ENCODE measurements at places on chromosomes 12 and 14.

DNA sequence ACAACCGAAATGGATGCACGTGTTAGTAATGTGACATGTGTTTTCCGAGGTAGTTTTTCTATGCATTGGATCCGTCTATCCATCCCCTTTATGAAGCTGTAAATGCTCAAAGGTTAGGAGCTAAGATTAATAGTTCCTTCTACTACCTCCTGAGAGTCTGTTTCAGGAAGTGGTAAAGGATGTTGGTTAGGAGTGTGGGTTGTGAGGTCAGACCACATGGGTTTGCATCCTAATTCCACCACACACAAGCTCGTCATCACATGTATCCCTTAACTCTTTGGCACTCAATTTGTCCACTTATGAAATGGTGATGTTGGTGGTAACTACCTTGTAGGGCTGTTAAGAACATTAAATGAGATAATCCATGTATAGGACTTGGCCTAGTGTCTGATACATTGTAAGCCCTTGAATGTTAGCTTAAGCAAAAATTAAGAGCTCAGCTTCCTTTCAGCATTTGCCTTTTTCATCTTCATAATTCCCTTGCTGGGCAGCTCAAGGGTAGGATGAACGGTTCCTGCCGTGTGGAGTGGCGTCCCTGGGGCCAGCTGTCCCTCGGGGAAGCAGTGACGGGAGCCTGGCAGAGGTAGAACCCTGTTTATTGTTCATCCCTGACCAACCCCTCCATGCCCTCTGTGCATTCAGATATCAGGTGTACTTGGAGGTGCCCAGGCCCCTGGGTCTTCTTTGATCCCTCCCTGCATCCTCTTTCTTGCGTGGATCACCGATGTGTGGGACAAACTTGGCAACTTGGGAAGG, 52.3 kb downstream of the TSPAN9 start:
- no peak for DNase-seq

DNA sequence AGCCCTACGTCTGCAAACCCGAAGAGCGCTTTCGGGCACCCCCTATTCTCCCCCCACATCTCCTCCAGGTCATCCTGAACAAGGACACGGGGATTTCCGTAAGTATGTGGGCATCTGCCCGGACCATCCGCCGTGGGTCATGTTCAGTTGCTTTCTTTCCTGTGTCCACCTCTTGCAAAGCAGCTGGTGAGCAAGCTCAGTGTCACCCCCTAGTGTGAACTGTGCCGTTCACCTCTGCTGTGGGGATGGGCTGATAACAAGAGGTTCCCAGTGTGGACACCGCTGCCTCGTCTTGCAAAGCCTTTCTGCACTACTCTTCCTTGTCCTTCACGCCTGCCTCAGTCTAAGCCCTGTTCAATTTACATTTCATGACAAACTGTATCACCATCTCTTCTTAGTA, 8.6 kb downstream of the PRKAB1 start:
- DNase-seq = no peak

GRCh38 chr12:31322801-31323207, 3.1 kb downstream of the SINHCAF start:
- no peak for DNase-seq

DNA sequence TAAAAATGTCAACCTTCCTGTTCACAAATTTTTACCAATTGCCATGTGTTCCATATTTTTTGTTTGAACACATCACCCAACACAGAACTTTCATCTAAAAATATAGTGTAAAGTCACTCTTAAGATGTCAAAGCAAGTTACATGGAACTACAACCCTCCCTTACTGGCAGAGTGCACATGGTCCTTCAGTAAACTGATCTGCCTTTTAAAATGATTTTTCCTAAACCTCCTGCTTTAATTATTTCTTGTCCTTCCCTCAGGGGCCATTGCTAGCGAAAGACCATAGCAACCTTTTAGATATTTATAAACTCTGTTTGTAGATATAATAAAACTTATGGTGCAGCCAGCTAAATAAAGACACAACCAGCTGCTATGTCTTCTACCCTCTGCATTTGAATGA, 255.2 kb upstream of the FAR2 start:
- no peak for DNase-seq

GRCh38 chr12:132475304-132476037, 14.5 kb upstream of the FBRSL1 start:
- DNase-seq = no peak

- no peak for DNase-seq
Observed at GRCh38 chr14:76638841-76639240, 122.4 kb upstream of the VASH1 start.

DNA sequence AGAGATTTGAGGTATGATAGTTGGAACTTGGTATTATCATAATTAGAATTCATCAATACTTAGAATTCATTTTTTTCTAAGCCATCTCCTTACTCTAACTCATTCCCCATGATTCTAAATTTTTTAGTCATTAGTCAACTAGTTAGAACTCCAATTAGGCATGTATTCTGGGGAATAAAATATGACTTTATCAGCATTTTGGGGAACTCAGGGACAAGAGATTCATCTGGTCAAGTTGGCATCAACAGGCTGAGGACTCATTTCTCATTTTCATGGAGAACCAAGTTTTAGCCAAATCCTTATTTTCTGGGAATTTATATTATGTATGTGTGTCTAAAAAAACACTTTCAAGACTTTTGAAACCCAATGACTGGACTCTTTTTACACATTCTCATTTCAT, 29.2 kb downstream of the DIP2B start:
- DNase-seq = no peak

- DNase-seq = no peak
Observed at GRCh38 chr14:49970474-49971147, 77.7 kb downstream of the ARF6 start.

DNA sequence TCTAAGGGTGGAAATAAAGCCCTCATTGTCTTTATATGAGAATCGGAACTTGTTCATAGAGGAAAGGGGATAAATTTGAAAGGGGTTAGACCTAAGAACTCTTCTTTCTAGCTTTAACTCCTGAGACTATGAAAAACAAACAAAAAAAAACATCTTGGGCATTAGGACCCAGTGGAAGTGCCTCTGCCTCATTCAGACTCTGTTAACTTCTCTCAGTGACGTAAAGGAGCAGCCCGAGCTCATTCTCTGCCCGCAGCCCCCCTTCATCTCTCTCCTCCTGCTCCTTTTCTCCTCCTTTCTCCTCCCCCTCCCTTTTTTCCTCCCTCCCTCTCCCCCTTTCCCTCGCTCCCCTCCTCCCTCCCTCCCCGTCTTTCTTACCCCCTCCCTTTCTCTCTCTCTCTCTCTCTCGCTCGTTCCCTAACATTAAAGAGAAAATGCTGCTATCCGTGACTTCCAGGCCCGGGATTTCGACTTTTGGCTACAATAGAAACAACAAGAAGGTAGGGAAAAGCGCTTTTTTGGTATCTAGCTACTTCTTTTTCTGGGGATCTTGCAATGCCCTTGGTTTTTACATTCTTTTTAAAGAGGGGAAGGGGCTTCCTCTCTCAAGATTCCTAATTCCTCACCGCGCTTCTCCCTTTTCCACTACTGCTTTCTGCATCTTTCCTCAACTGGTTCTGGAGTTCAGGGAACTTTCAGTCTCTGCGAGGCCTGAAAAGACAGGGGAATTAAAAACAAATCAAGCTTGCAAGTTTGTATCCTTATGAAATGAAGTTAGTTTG, at the start of gene RBMS2:
TSS of gene RBMS2 (plus strand) at position 231 of the 782 bp plus-strand sequence. CDS start at position 435, 204 bp downstream.
- DNase-seq = peak; percentile 74

GRCh38 chr14:100221533-100222223, 17.3 kb upstream of the YY1 start:
- DNase-seq = no peak

- DNase-seq = no peak
Observed at GRCh38 chr14:72519543-72519942, 374.4 kb downstream of the DPF3 start.

DNA sequence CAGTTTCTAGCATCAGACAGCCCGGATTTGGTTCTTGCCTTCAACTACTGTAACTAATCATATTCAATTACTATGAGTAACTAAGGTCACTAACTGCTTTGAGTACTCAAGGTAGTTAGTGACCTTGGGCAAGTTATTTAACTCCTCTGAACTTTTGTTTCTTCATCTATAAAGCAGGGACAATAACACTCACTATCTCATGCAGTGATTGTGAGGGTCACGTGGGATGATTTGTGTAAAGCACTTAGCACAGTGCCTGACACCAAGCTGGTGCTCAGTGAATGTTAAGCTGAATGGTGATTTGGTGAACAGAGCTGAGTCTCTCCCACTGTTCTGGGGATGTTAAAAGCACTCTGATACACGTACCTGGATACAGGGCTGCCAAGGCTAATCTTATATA, 171.3 kb upstream of the PLXNC1 start:
- DNase-seq = no peak

- DNase-seq = no peak
Observed at GRCh38 chr14:103022002-103022684, 35.2 kb downstream of the CDC42BPB start.

- no peak for DNase-seq
Observed at GRCh38 chr12:80353254-80353653, 90.8 kb upstream of the PTPRQ start.

GRCh38 chr14:102601378-102601925, 9.0 kb downstream of the RCOR1 start:
- no peak for DNase-seq

DNA sequence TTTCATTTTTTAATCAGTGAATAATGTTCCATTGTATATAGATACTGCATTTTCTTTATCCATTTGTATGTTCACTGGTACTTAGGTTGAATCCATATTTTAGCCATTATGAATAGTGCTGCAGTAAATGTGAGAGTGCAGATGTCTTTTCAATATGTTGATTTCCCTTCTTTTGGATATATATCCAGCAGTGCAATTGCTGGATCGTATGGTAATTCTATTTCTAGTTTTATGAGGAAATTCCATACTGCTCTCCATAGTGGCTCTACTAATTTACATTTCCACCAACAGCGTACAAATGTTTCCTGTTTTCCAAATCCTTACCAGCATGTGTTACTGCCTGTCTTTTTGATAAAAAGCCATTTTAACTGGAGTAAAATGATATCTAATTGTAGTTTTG, 288.5 kb upstream of the GARIN2 start:
- no peak for DNase-seq

Measured in T1000 (cell line).